Fibroblast of the conjunctiva (primary cell): ENCODE measurements at places on chromosomes 6 and 20.

DNA sequence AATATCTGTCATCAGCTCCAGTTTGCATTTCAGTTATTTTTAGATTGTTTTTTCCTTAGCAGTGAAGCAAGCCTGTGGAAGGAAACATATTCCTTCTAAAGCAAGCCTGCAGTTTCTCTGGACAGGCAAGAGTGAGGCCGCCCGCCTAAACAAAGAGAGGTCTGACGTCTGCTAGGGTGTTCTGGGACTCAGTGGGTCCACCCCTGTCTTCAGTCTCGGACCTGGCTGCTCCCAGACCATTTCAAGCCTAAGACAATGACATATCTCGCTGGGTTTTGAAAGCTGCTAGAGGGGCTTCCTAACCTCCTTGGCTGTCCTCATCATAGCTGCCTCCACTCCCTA, 36.8 kb upstream of the RNF24 start:
- no peak for DNase-seq

- DNase-seq: no peak
These were observed 20.3 kb downstream of the ZMYND8 start for GRCh38 chr20:47336129-47336754.

DNA sequence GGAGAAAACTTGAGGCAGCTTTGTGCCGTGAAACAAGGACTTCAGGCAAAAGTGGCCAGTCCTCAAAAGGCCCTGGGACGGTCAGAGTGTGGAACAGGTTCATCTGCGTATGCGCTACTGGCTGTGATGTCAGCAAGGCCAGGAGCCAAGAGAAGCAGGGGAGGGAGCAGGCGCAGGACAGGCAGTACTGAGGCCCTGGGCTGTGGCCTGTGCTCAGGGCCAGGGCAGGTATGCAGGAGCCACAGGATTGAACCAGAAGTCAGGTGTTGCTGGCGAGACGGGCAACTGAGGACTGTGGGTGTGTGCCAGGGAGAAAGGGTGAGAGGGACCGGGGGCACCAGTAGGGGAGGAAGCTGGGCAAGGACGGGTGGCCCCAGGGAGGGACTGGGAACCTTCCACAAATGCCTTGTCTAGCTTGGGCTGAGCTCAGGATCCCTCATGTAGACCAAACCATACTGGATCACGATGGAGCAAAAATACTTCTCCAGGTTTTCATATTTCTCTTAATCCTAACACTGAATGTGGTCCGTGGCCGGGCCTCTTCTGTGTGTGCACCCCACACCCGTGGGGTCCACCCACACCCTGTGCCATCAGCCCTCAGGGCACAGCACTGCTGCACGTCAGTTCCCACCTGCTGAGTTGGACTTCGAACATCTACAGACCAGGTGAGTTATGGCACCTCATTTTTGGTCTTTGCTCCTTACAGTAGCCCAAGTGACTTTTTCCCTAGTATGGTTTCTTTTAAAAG, 46.9 kb downstream of the GINS1 start:
- no peak for DNase-seq

DNA sequence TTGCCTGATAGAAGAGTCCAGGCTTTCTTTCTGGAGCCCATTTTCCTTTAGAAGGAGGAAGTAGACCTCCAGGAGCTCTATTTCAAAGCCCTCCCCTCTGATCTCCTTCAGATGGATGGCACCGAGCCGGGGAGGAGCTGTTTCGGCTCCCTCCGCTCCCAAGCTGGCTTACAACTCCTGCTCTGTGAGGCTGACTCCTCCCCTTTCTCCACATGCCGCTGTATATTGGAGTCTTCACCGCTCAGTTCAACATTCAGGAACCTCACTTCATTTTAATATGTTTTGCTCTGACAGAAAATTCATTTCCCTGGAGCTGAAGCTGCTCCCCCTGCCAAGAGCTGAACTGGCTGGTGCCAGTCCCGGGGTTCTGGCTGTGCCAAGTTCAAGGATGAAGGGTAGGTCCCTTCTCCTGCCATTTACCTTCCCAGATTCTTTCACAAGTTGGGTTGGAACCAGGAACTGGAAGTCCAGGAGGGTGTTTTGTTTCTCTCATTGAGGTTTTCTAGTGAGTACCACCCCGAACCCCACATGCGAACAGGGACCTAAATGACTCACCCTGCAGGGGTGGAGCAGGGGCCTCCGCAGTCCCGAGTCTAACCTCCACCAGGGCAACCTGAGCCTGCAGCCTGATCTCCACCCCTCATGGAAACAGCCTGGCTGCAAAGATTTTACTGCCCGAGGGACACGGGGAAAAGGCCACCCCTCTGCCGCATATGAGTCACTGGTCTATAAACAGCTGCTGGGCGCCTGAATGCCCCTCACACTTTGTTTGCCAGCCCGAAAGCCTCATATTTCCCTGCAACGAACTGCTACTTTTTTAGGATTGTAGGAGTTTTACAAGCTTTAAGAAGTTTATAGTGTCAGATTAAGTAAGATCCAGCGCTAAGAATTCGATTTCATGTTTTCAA, 68.6 kb upstream of the FOXA2 start:
- DNase-seq: no peak

DNA sequence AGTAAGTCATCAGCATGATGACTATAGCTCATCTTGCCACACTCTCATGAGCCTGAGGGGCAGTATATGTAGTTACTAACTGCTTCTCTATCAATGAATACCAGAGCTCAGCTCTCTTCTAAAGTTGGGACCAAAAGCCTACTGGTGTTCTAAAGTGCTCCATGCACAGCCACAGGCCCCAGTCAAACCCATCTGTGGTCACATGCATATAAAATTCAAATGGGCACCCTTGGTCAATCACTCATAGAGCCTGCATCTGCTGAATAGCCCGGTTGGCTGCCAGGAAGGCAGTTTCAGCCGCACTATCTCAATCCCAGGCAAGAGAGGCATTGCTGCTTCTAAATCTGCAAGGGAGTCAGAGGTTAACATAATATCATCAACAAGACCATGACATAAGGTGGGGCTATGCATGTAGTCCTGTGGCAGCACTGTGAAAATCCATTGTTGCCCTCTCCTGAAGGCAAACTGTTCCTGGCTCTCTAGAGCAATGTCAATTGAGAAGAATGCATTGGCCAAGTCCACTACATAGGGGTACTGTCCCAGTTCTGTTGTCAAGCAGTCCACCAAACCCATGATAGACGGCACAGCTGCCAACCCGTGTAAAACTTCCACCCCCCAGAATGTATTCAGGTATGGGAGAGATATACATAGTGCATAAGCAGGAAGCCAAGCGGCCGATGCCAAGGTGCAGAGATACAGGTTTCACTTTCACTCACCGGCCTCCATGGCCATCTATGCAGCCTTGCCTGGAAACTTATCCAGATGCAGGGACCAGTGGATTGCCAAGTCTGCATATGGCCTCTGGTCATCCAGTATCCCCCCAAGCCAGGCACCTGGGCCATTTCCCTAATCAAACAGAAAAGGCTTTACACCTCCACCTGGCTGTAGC, 76.2 kb downstream of the ALDH8A1 start:
- DNase-seq: no peak
